ENCODE measurements at places on chromosomes 2 and 18.
A peak's percentile ranks its signal among the peaks of the same experiment; 100 is the strongest.

DNA sequence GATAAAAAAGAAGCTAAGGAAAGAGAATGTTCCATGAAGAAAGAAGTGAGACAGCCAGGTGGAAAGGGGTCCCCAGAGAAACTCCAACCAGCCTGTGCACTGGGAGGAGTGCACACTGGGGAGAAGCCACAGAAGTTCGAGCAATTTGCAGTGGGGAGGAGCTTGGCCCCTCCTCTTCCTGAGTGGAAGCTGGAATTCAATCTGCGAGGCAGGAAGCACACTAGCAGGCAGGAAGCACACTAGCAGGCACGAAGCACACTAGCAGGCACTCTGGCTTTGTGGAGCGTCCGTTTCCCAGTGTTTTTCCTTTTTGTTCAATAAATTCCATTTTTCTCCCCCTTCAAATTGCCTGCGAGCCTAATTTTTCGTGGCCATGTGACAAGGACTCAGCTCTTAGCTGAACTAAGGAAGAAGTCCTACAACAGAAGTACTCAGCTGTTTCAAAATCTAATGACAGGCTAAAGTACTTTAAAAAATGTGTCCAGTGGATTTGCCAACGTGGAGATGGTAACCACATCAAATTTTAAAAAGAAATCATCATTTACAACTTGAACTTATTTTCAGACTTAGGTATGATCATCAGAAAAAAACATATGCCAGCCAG lies 21.4 kb upstream of the SPIRE1 start:
- DNase-seq: peak; percentile 63

DNA sequence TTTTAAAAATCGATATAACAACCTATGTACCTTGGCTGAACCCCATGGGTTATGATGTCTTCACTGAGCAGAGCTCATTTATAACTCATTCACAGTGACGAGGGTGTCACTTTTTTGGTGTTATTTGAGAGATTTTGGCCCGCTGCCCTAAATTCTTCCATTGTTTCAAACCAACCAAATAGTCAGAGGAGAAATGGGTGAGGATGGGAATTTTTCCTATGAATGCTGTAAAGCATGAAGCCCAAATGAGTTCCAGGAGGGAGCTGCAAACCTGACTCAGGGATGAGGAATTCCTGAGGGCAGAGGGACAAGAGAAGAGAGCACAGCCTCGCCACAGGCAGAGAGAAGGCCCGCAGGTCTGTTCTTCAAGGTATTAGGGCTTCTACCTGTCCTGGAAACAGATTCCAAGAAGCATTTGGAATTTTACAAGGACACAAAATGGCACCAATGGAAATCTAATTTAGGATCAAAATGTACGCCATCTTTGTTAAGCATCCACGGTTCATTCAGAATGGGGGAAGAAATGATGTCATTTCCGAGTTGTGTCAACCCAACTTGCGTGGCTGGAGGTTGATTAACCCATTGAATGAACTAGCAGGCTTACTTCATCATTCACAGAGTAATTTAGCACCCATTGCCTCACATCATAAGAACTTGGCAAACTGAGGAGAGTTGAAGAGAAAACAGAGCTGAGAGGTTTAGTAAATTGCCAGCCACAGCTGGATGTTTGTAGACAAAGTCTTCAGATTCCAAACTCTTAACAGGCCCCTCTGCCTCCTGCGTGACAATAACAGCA lies 133.5 kb downstream of the LAMA3 start:
- DNase-seq: no peak

- no peak for DNase-seq
Observed at GRCh38 chr2:222891890-222892289, 31.1 kb downstream of the ACSL3 start.

- peak; percentile 57 for DNase-seq
Observed at GRCh38 chr2:120239488-120240287, 13.0 kb upstream of the RALB start.

- no peak for DNase-seq
Observed at GRCh38 chr2:48529676-48530032, 300 bp upstream of the STON1 start.

DNA sequence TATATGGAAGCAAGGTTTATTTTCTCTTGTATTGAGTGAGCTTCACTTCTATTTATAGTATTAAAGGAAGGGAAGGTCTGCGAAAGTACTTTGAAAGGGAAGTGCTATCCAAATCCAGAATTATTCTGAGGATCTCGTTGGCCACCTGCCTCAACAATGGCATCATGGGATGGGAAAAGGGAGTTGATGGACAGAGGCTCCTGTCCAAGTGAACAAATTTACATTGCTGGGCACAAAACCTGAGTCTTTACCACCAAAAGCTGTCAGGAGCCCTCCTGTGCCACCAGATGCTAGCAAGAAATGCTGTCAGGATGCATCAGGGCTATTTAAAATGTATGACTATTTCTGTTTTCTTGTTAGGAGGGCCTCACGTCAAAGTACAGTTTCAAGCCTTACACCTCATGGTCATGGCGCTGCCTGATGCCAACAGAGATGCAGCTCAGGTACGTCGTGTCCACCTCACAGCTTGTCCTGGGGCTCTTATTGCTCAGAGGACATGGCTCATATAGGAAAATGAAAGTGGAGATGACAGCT lies 157.3 kb downstream of the ARHGAP28 start:
- no peak for DNase-seq

DNA sequence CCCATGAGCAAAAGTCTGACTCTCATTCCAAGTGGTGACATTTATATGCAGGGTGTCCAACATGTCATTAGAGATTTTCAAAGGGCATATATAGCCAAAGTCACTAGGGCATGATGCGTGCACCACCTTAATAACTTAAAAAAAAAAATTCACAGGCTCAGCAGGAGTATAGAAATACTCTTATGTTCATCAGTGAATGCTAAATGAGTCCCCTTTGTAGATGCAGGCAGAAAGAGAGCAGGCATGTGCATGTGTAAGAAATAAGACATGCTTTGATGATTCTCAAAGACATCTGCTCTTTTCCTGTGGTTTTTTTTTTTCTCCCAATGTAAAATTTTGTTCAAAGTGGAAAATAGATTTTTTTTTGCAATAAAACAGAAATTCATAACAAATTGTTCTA lies 112.3 kb upstream of the AQP4 start:
- no peak for DNase-seq

DNA sequence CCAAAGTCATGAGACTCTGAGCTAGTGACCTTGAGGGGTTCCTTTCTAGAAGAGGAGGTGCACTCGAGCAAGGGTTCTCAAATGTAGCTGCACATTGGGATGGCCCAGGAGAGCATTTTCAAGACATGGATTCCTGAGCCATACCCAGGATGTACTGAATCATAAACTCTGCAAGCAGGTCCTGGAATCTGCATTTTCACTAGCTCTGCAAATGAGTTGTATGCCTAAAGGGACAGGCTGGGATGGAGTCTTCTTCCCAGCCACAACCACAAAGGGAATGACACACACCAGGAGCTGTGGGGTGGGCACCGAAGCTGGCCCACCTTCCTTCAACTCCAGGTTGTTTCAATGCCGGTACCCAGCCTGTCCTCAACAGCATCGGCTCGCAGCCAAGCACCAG lies 90.6 kb downstream of the GALNT14 start:
- DNase-seq: no peak

GRCh38 chr18:1488957-1489356 lies 584.3 kb downstream of the ADCYAP1 start:
- DNase-seq: no peak

DNA sequence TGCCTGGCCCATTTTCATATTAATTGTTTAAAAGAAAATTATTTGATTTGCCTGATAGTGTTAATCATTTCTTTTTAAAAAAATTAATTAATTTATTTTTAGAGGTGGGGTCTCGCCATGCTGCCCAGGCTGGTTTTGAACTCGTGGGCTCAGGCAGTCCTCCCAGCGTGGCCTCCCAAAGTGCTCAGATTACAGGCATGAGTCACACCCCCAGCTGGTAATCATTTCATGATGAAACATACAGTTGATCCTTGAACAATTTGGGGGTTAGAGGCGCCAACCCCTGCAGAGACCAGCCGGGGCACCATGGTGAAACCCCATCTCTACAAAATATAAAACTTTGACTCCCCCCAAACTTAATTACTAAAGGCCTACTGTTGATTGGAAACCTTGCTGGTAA lies 7.9 kb downstream of the GPN1 start:
- no peak for DNase-seq

GRCh38 chr2:173300458-173300857 lies 54.2 kb upstream of the CDCA7 start:
- no peak for DNase-seq

GRCh38 chr2:13193900-13194299 lies 477.2 kb downstream of the TRIB2 start:
- DNase-seq: peak; percentile 19

DNA sequence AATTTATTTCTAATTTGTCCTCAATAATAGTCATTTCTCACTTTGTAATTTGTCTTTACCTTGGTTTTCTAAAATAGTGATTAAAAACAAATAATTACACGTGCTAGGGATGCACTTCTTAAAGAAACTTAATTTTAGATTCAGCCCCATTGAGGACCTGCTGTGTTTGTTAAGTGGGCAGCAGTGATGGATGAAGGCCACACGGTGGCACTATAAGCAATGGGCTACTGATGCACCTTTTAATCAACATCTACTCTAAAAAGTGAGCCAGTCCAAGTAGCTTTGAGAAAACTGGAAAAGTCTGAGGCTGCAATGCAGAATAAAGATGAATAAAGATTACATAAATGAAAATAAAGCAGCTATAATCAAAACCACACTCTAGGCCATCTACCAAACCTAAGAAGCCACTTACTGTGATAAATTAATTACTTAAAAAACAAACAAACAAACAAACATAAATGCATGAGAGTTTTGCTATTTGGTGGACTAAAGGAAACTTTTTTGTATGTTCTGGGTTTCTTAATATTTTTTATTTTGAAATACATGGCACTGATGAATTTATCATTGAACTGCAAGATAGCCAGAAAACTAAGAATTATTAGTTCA lies 89.3 kb downstream of the PDE11A start:
- DNase-seq: peak; percentile 74

GRCh38 chr2:240962300-240963064 lies 35.9 kb upstream of the SNED1 start:
- DNase-seq: peak; percentile 62
